ENCODE measurements at places on chromosomes 11 and 22. TPM values are rescaled to one million over a fixed set of nuclear protein-coding genes. Genes with fewer than 3 reads are reported as not detected.

- H3K27ac ChIP-seq = peak overlapping the region; percentile 53
- H3K4me3 ChIP-seq = peak overlapping the region; percentile 84
- H3K36me3 ChIP-seq = no peaks in the 10 kb centered on the region
- peak; percentile 88 for DNase-seq
Measured at GRCh38 chr11:64448599-64449380, 89.8 kb downstream of the RPS6KA4 start.

- no peak for DNase-seq
- H3K36me3 ChIP-seq = peaks cover 12% of the 10 kb centered on the region
- H3K27ac ChIP-seq = peak overlapping the region; percentile 46
- H3K4me1 ChIP-seq = peaks cover 56% of the 10 kb centered on the region
- H3K4me3 ChIP-seq = no peak overlapping the region
Measured at GRCh38 chr11:12824281-12825041, 150.2 kb downstream of the TEAD1 start.

The FOLR2 gene
- not detected for total RNA-seq

DNA sequence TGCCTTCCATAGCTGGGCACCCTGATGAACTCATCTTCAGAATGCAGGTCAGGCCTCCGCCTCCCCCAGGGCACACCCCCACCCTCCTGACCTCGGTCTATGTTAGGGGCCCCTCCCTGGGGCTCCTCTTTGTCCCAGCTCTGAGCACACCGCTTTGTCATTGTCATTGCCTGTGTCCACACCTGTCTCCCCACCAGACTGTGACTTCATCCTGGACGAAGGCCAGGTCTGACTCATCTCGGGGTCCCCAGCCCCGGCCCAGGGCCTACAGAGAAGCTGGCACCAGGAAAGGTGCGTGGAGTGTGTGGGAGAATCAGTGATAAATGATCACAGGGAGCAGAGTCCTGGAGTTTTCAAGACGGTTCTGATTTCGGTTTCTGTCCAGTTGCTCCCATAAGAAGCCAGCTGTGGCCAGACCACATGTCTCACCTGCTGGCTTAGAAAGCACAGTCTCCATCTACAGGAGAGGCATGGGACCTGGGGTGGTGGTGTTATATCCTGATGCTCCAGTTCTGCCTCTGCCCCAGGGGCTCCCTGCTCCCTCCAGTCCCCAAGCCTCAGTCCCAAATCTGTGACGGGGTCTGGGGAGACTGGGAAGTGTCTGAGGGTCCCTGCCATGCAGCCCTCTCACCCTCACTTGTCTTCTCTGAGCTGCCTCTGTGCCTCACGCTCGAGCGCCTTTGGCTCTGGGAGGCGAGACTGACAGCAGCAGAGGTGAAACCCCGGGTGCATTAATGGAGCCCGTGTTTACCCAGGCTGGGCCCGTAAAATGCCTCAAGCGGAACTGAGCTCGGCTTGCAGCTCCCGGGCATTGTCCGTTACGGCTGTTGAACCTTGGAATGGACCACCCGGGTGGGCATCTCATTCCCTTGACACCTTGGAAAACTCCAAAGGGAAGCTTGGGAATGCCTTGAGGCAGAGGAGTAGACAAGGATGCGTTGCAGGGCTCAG is 85.5 kb upstream of the WNT11 start:
- peaks cover 26% of the 10 kb centered on the region for H3K4me1 ChIP-seq
- H3K36me3 ChIP-seq = no peaks in the 10 kb centered on the region
- no peak for DNase-seq
- no peak overlapping the region for H3K4me3 ChIP-seq
